ENCODE measurements at places on chromosomes 7 and 10.

- DNase-seq, result no peak
These were observed 15.2 kb downstream of the GPR85 start for GRCh38 chr7:113071465-113071864.

GRCh38 chr10:49474901-49475300, 64.0 kb downstream of the ERCC6 start:
- no peak for DNase-seq

- DNase-seq, result no peak
These were observed 155.8 kb downstream of the REEP3 start for GRCh38 chr10:63677001-63677400.

DNA sequence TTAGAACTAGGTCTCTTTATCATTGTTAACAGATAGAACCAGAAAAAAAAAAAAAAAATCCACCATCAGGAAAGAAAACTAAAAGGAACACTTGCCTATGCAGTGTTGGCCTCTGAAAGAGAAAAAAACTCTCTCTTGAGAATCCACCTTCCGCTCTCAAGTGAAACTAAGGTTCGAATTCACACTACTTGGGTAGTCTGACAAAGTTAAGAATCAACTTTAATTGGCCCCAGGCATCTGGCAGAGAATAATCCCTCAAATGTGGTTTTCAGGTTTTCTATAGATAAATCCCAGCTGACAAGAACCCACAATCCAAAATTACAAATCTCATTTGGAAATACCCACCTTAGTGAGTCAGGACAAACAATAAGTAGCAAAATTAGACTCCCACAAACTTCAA, 199.7 kb upstream of the LRRN3 start:
- no peak for DNase-seq

DNA sequence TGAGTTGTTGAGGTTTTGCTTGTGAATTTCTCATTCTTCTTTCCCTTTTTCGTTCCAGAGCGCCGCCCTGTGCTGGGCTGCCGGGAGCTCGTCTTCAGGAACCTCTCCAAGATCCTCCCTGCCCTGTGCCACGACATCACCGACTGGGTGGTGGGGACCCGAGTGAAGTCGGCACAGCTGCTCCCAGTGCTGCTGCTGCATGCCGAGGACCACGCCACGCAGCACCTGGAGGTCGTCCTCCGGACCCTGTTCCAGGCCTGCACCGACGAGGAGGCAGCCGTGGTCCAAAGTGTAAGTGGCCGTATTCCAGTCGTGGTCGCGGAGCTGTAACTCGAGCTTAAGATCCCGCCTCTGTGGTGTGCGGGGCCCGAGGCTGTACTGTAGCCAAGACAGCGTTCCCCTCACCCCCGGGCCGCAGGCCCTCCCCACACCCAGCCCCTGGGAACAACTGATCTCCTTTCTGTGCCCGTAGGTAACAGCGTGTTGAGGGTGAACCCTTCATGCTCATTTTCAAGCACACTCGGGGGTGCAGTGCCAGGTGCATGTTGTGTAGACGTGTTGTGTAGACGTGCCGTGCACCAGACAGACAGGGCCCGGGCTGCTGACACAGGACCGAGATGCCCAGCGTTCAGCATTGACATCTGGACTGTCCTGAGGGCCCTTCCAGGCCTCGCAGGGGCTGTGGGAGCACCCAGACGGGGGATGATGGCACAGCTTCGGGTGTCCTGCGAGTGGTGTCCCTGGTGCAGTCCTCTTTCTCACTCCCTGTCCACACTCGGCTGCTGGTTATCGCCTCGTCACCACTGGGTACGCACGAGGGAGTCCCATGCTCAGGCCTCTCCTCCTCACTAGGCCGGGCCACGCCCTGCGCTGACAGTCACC, 27.7 kb upstream of the PRKAR1B start:
- DNase-seq, result no peak

DNA sequence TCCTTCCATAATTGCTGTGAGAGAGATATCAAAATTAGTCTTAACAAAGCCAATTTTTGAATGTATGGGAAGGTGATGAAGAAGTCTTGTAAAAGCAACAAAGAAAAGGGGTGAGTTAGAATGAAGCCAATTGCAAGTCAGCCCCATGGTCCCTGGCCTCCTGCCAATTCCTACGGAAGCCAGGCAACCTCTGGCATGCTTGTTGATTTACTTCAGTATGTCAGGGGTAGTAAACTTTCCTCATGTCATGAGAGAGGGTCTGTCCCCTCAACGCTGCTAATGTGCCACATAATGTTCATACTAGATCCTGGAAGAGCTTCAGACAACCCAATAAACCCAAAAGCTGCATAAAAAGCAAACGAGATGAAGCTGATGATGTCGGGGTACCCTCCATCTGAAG, 159.1 kb upstream of the YAE1 start:
- no peak for DNase-seq

- no peak for DNase-seq
These were observed 166.6 kb downstream of the VTI1A start for GRCh38 chr10:112613620-112614019.

DNA sequence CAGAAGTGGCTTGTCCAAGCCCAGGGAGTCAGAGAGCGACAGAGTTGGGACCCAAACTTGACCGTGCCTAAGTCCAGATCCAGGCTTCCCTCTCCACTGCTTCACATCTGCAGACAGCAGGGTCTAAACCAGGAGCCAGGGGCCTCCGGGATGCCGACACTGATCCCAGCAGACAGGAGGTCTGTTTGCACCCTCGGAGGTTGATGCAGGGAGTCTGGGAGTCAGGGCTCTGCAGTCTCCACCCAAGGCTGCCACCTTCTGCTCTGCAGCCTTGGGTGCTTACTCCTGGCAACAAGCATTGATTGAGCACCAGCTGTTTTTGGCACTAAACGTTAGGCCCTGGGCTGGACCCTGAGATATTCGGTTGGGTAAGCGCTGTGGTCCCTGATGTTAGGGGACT, 21.0 kb downstream of the ELFN1 start:
- no peak for DNase-seq

DNA sequence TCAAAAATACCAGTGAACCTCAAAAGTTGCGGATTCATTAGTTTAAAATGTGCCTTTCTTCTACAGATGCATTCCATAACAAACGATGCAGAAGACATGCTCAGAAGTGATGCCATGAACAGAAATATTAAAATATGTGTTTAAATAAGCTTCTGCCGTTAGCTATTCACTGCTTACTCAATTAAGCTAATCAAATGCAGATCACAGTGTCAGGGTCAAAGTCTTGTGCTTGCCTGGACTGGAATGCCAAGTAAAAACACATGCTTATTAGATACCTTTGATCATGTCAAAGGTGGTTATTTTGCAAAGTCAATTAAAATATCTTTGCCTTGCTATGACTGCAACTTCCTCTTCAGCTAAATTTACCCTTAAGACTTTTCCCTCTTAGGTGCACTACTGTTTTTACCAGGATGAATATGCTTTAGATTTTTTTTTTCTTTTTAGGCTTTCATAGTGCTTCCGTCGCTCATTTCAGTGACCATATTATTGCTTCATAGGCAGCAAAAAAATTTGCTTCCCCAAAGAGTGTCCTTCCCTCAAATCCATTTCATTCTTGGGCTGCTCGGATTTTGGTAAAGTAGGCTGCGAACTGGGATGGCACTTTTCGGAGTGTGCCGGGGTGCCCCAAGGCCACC, 905 bp downstream of the ASB13 start:
- DNase-seq, result no peak

DNA sequence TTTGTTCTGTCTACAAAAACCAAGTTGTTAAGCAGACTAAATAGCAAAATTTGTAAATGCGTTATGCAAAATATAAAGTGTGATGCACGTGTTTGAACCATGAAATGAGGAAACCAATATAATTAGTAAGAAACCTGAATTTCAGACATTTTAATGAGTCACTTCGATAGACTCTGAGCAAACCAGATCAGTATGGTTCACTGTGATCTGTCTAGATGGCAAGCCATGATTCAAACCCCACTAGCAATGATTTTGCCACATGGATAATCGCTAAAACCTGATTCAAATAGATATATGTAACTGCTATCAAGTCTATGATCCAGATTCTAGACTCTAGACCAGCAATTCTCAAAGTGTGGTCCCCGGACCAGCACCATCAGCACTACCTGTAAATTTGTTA, 24.8 kb downstream of the ZC3HAV1 start:
- DNase-seq, result no peak

DNA sequence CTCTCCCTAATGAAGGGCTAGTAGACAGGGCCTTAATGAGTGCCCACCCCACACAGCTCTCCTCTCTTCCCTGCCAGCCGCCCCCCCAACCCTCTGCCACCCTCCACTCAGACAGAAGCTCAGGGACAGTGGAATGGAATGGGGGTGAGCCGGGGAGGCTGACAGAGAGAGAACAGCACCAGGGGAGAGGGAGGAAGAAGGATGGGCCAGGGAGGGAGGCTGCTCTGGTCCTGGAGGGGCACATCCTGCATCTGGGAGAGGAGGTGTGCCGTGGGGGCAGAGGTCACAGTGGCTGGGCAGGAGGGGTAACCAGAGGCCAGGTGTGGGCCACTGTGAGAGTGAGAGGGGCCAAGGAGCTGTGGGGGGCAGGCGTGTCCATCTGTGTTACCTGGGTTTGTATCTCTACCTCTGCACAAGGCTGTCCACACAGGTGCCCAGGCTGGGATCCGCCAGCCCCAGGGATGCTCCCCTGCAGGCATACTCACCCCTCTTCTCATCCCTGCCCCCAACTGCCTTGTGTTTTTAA, 2.4 kb downstream of the NYAP1 start:
- DNase-seq, result no peak

DNA sequence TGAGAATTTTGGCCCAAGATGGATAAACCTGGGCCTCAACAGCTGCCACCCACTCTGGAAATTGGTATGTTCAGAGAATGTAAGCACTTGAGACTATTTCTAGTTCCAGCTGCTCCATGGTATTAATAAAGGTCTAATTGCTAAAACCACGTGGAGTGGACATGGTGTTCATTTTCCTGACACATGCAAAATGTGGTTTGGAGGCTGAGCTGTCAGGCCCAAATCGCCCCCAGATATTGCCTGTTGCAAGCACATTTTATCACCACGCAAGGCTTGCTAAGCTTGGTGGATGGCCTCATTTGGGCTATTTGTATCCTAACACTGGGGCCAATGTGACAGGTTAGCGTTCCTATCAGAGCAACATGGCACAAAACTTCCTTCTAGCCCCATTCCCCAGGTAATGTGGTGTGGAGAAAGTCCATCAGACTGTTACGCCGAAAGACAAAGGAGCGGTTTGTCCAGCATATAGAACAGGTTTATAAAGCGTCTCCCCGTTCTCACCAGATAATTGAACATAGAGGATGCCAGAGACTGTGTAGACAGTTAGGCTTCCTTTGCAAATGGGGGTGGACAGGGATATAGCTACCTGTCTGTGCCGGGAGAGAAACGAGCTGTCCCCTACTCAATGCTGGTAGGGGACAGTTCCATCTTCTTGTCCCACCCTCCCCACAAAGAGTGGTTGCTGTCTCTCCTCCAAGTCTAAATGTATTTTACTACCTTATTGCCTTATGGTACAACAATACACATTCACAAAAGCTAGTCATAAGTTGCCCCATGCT, 78.0 kb upstream of the ANKRD1 start:
- DNase-seq, result no peak

- DNase-seq, result no peak
These were observed 1.1 kb downstream of the TRRAP start for GRCh38 chr7:98879198-98879978.

GRCh38 chr10:133011882-133012281, 69.5 kb upstream of the CFAP46 start:
- no peak for DNase-seq

GRCh38 chr10:34717429-34717828, 97.7 kb downstream of the PARD3 start:
- no peak for DNase-seq

DNA sequence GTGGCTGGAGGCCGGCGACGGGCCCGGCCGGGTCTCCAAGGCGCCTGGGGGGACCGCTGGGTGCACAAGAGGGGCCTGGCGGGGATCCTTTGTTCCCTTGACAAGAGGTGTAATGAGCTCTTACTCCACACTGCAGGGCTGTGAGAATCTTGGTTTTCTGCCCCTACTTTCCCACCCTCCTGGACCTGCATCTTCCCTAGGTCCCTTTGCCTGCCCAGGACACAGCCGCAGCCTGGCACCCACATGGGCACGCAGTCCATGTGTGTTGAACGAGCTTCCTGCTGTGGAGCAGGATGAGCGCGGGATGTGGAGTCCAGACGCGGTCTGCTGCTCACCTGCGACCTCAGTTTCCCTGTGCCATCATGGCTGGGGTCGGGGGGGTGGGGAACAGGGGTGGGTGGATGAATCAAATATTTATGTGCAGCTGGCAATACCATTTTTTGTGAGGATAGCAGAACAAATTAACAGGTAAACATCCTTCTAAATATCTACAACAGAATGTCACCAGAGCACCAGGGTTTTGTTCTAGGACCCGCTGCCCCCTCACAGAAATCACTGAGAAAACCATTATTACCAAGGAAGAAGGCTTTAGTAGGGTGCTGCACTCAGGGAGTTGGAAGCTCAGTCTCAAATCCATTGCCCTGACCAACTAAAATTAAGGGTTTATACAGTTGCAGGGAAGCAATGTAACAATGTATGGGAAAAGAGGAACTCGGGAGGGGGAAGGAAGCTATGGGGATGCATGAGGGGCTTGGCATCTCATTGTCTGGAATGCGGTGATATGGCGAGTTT, 474 bp upstream of the NSMCE4A start:
- no peak for DNase-seq

GRCh38 chr7:46886669-46887374, 695.1 kb downstream of the TNS3 start:
- no peak for DNase-seq

- DNase-seq, result no peak
These were observed 94.6 kb upstream of the SMNDC1 start for GRCh38 chr10:110399106-110399964.

GRCh38 chr10:44938956-44939355, 20.6 kb upstream of the RASSF4 start:
- DNase-seq, result no peak

DNA sequence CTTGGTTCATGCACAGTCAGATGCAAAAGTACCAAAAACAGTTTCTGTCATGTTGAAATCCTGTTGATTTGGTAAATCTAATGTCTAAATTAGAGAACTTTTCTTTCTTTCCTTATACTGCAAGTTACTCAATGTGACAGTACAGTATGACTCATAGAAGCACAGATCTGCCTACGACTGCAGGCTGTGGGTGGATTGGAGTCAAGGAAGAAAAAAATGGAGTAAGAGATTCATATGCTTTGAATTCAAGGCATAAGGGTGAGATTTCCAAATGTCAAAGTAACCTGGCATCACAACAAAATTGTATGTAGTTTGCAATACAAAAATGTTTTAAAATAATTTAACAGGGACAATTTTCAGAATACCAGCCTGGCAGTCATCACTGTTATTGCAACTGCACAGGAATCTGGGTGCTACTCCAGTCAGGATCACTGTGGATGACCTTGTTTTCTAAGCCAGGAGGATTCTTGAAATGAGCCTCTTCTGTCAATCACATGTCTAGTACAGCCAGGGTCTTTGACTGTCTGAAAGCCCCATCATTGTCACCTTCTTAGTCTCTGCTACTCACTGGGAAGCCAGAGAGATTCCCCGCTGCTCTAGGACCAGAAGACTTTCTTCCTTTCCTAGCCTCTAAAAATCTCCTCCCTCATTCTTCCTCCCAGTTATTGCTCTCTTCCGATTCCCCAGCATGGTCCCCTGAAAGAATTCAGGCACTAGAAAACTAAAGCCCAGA, 83.6 kb downstream of the CD36 start:
- DNase-seq, result no peak

- DNase-seq, result no peak
These were observed 21.6 kb downstream of the SEMA3D start for GRCh38 chr7:85165263-85165662.
